ENCODE measurements at places on chromosomes 2 and 18.

DNA sequence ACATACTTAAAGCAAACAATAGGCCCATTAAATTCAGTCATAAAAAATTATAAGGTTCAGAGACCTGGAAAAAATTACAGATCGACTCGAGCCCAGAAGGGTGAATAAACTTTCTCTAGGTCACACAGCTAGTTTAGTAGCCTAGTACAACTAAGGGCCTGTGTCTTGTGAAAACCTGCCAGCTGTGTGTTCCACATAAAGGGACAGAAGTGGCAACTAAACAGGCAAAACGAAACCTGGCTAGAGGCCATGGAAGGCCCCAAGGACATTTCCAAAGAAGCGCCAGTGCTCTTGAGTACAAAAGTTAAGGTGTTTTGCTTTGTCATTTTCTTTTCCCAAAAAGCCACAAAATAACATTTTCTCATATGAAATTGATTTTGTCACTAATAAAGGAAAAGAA, 164.9 kb downstream of the L3MBTL4 start:
- no peak for DNase-seq

- no peak for DNase-seq
These were observed 14.9 kb upstream of the SNED1 start for GRCh38 chr2:240983361-240983995.

DNA sequence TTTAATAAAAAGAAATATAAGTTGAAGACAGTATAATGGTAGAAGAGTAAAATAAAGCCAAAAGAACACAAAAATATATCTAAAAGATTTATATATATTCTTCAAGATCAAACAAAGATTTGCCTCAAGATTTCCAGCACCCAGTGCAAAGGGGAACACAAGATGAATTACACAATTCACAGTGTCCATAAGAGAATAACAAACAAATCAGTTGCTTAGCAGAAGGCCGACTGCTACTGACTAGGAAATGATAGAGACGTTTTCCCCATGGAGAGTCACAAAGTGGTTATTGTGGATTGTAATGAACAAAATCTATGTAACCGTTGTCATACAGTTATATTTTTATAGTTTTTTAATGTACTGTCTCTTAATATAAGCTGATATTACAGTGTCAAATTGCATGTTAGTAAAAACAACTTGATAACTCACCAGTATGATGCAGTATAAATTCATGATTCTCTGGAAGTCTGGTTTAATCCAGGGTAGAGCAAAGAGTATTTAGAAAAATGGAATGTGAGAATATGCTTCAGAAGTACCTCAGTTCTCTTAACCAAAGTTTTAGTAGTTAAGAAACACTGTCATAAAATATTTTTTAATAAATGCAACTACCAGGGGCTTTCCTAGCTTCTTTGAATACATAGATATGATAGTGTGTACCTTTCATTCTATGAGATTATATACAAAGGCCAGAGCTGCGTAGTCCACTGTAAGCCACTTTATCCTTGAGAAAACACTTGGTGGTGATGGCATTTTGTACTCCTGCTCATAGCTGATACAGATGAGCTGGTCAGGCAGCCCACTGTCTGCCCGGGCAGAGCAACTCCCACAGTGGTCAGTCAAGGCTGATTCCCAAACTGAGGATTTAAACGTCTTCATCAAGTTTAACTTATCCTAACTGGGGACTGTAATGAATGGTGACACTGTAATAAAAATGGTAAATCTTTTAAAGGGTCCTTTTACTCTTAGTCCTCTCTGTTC, 180.5 kb upstream of the DTNA start:
- DNase-seq, result no peak

GRCh38 chr18:323253-323622, 55.4 kb upstream of the THOC1 start:
- no peak for DNase-seq
